NCI-H146 (cell line): ENCODE measurements at places on chromosomes 5 and 9.

- DNase-seq: no peak
Observed at GRCh38 chr5:74155501-74155900, 485.0 kb downstream of the ENC1 start.

- DNase-seq: no peak
Observed at GRCh38 chr5:141654298-141654697, 3.1 kb upstream of the FCHSD1 start.

GRCh38 chr9:109251080-109251775, 69.6 kb downstream of the EPB41L4B start:
- peak; percentile 96 for DNase-seq

- peak; percentile 63 for DNase-seq
Observed at GRCh38 chr5:152595405-152595804, 190.3 kb upstream of the NMUR2 start.

DNA sequence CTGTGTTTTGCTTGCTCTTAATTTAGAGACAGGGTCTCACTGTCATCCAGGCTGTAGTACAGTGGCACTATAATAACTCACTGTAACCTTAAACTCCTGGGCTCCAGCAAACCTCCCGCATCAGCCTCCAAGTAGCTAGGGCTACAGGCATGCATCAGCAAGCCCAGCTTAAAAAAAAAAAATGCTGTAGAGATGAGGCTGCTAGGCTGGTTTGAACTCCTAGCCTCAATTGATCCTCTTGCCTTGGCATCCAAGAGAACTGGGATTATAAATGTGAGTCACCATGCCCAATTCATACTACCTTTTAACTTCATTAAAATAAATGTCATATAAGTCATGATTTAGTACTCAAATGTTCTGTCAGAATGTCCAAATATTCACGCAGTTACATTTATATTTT, 2195.7 kb upstream of the C9orf72 start:
- DNase-seq: no peak

- peak; percentile 34 for DNase-seq
Observed at GRCh38 chr5:177496070-177496726, 1.2 kb downstream of the PDLIM7 start.

GRCh38 chr5:74019923-74020322, 393.9 kb downstream of the ARHGEF28 start:
- no peak for DNase-seq

DNA sequence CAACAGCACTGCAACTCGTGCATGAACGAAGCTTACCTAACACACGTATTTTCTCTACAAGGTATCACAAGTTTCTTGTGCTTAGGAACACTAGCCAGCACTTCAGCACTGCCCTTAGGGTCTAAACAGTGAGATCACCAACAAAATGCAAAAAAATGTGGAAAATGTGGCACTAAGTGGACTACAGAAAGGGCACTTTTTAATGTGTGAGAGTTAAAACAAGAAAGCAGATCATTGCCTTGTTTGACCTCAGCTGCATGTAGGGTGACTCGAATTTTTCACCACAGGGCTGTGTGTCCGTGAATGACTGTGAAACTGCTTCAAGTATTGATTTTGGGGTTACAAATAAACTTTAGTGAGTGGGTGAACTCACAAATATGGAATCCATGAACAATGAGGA, 90.5 kb downstream of the MARCHF3 start:
- DNase-seq: no peak

DNA sequence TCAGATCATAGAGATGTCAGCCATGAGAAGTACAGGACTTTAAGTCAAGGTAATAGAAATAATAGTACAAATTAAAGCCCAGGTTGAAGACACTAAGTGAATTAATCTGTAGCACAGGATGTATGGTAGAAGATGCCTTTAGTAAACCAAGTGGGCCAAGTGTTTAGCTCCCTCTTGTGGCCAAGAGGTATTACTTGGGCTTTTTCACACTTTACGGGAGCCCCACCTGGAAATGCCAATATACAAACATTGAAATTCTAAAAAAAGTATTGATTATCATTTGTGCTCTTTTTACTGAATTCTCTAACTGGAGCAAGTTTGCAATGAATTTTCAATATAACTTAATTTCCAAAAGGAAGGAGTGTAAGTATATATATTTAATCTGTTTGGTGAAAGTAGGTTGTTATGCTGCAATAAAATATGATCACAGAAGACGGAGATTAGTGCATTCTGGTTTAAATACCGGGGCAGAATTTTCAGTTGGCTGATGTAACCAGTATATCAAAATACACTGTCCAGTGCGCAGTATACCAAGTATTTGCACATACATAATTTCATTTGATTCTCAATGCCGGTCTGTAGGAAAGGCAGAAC, 84.7 kb downstream of the PARP8 start:
- peak; percentile 56 for DNase-seq

- no peak for DNase-seq
Observed at GRCh38 chr9:96413302-96414221, 4.6 kb downstream of the ZNF367 start.
